ENCODE measurements at places on chromosomes 7 and 10. TPM values are rescaled to one million over a fixed set of nuclear protein-coding genes. Genes with fewer than 3 reads are reported as not detected.

MPP7 gene
- 5.6 TPM for total RNA-seq

HGF gene
- 1.7 TPM for total RNA-seq

GLUD1 gene
- total RNA-seq = 189 TPM

VIM gene
- total RNA-seq = 562 TPM

ASL gene
- 10.3 TPM for total RNA-seq

RASSF4 gene
- 26.5 TPM for total RNA-seq

ARHGEF5 gene
- 1.2 TPM for total RNA-seq

ELFN1 gene
- total RNA-seq = 6.5 TPM

Data from cerebellum (tissue), 4 donors.